Stimulated activated CD8-positive, alpha-beta memory T cell treated with anti-CD3 and anti-CD28 coated beads, Interleukin-7, amount 100 ng/mL, for 1 hour (primary cell): ENCODE measurements at places on chromosomes 4 and X.

DNA sequence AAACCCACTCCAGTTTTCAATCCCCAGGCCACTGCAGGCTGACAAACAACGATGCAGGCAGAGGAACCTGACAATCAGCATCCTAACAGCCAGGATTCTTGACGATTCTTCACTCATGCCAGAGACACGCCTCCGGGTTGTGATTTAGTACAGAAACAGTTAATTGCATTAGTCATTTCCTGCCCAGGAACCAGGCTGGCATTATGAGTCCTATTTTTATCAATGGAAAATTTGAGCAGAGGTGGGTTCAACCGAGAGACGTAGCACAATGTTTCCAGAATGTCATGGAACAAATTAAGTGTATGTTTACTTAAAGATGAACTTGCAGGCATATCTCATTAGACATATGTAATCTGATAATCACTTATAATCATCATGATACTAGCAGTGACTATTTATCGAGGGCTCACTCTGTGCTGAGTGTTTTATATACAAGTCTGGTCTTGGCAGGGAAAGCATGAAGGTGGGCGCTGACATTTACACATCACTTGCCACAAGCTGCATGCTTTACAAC lies 159.7 kb downstream of the NSUN7 start:
- DNase-seq = no peak

- DNase-seq = no peak
Measured at GRCh38 chr4:110275871-110276270, 77.5 kb upstream of the ELOVL6 start.

- no peak for DNase-seq
Measured at GRCh38 chrX:55129361-55129760, 40.5 kb downstream of the PAGE2 start.

GRCh38 chrX:69074726-69075125 lies 90.5 kb downstream of the PJA1 start:
- DNase-seq = no peak

DNA sequence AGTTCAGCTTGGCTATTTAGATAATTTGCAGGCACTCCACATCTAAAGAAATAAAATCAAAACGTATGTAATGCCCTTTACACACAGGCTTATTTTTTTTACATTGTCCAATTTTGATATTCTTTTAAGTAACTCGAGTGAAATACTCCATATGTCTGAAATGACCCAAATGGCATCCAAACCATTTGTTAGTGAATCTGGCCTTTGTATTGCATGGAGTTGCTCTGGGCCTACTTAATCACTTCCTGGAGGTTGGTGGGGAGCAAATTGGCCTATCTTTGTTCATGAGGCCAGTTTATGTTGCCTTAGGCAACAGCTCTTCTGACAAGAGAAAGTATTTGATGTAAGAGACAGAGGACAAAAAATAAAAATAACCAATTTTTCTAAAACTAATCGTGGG lies 47.6 kb upstream of the TMEM131L start:
- DNase-seq = no peak

DNA sequence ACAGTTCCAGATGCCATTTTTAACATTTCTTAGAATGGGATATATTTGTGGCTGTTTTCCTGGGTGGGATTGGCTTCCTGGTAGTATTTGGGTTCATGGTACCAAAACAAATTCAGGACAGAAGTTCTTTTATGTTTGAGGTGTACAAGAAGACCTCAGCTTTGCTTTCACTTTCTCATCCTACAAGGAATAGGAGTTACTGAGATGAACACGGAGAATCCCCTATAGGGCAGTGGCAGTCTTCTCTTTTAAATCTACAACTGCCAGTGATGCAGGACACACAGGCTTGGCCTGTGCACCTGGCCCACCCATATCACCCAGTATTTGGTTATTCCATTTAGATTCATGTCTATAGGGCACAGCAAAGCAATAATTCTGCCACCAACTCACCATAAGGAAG lies 35.2 kb downstream of the SLC10A7 start:
- DNase-seq = no peak

- no peak for DNase-seq
Measured at GRCh38 chr4:53050361-53050774, 188.3 kb downstream of the RASL11B start.
